Jurkat, Clone E6-1 (cell line): ENCODE measurements at places on chromosomes 2 and 18.

DNA sequence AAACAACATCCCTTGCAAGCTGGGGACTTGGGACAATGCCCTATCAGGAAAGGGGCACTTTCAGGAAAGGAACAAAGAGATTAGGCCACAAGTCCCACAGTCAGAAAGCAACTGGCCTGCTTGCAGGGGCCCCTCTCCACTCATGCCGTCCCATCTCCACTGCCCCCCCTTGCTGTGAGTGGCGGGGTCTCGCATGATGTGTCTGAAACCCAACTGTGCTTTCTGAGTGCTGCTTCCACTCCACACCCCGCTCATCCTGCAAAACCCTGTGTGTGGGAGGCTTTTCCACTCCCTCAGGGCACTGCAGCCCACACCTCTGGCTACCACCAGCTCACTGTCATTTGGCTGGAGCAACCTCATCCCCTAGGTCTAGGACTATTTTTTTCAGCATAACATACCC lies 7.9 kb downstream of the HS6ST1 start:
- no peak for DNase-seq

DNA sequence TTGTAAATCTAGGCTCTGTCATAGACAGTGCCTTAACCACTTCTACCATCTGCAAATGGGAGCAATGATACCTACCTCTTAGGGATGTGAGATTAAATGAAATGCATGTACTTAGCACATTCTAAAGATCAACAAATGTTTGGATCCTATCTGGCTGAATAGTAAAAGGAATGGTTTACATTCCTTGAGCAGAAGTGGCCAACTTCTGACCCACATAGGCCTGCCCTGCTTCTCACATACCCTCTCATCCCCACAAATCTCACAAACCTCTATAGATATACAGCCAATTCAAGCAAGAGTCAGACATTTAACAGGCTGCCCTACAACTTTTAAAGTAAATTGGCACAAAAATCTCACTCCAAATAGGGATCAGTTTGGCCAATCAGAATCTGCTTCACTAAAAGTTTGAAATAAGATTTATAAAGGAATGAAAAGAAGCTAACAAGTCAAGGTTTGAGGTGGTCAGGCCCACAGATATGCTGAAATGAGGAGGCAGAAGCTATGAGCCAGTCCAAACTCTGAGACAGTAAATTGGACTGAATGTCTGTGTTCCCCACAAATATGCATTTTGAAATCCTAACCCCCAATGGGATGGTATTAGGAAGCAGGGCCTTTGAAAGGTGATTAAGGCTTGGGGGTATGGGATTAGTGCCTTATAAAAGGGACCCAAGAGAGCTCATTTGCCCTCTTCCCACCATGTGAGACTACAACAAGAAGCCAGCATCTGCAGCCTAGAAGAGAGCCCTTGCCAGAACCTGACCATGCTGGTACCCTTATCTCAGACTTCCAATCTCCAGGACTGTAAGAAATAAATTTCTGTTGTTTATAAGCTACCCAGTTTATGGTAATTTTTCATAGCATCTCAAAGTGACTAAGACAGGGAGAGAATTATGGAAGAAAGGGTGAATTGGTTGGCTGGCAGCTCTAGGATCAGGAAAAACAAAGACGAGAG lies 227.8 kb upstream of the RBMS1 start:
- DNase-seq, result no peak

GRCh38 chr2:11187083-11187619 lies 31.9 kb downstream of the SLC66A3 start:
- no peak for DNase-seq

DNA sequence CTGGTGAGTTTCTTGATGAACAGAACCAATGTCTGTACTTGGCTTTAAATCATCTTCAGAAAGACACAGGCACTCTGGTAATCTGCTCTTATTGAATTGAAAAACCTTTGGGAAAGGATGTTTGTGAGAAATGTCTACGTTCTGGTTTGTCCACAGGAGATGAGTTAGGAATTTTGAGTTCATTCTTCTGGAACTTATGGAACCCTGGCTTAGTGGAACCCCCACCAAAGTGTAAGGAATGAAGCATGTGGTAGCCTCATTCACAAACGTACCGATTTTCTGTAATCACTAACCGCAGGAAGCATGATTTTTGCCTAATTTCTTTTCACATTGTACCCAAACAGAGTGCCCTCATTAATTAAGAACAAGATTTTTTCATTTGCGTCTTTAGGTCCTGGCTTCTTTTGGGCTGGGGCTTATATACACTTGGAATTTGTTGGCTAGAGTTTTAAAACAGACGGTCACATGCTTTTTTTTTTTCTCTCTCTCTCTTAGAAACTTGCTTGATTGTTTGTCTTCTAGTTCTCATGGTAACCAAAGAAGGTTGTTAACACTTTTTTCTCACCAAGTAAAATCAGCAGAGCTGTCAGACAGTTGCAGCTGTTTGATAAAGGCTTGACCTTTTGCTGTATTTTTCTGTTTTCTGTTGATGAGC lies 314.1 kb upstream of the THUMPD2 start:
- DNase-seq, result no peak

DNA sequence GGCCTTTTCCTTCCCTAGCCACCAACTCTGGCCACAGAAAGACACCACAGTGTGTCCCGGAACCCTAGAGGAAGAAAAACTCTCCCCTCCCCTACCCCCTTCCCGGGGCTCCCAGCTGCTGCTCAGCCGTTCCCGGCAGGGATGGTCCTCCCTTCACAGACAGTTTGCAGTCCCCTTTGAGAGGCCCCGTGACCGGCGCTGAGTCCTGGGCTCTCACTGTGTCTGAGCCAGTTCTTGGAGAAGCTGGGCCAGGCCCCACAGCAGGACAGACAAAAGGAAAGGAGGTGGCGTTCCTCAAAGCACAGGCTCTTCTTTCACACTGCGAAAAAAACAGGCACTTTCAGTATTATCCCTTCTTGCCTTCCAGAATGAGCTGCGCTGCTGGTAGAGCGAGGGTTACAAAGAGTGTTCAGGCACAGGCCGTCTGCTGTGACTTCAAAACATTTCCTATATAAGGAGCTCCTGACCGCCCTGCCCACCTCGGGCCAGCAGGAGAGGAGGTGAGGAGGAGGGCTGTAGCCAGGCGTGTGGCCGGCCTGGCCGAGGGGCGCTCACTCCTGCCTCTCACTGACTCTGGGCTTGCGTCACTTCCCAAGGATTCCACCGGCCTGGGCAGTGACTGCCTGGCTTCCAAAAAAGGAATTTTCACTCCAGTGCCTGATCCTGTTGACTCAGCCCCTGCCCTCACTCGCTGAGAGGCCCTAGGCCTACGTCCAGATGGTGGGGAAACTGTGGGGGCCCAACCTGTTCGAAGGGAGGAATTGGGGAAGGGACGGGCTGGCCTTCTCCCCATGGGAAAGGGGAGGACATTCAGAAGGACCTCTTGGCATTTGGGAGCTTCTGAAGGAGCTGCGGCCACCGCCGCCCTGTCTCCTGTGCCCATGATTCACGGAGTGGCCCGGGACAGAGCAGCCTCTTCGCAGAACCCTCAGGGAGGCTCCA lies 24.9 kb downstream of the CIDEA start:
- DNase-seq, result no peak

DNA sequence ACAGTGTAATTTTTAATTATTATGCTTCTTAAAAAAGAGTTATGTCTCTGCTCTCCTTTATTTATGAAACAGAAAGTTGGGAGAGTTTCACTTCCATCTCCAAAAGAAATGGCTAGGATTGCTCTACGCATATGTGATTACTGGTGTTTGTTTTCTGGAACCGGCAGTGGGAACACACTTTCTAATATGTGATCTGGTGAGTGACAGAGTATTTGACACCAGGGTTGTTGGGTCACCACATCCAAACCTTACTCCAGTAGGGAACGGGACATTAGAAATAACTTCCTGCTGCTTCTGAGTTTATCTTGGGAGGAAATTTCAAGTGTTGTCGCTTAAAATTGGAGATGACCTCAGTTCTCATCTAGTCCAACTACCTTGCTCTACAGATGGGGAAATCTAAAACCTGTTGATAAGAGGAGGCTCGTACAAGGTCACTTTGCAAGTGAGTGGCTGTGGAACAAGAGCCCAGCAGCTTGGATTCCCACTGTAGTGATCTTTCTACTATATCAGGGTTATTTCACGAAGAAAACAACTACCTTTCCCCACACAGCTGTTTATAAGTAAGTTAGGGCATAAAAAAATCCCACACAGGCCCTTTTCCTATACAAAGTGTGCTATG lies 108.5 kb downstream of the TTC32 start:
- no peak for DNase-seq

DNA sequence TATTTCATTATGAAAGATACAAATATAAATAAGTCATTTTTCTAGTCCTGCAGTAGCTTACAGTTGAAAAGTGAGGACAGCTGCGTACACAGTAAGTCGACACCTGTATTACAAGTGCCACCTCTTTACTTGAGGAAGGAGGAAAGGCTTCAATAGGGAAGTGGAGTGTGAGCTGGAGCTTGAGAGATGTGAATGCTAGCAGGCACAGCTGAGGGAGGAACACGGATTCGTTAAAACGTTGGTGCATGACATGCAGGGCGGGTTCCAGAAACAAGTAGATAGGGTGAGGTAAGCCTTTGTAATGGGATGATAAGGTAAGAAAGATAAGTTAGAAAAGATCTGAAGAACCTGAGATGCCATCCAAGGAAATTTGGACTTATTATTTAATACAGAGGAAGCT lies 98.1 kb upstream of the CSRNP3 start:
- DNase-seq, result no peak

DNA sequence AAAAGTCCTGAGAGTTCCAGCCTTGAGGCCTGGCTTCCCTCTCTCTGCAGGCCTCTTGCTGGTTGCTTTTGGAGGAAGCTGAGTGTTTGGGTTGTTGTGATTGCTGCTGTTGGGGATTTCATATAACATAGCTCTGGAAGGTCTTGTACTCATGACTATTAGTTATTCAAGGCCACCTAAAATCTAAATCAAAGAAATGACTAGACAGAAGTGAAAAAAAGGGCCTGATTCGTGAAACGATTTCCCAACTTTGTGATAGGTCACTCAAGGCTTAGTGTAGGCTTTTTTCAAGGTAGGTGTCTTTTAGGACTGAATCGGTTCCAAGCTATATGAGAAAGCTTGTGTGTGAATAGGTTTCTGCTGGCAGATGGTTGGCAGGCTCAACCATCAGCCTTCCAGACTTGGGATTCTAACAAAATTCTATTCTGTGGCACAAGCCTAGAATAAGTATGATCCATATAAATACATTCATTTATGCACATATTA lies 164.4 kb downstream of the FMNL2 start:
- DNase-seq, result no peak

DNA sequence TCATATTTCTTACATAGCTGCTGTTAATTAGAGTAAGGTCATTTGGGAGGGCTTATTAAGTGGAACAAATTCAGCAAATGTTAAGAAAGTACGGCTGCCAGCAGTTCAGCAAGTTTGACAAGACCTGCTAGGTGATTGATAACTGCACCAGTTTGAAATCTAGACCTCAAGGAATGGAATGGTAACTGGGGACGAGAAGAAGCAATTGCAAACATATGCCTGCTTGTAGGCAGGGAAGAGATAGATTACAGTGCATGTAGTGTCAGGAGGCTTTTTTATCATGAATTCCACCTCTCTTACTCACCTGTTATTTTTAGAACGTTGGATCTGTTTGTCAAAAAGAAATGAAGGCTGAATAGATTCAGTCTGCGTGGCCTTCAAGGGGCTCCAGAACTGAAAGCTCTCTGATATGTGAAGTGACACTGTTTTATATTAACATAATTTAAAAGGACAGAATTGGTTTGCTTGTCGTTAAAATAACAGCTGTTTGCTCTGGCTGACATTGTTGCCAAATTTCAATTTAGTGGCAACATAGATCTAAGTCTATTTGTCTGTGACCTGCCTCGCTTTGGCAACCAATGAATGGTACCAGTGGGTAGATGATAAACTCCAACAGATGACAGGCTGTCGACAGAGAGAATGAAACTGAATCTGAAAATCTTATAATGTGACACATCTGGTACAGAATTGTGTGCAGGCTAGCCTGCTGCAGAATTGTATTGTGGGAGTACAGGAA lies 199.3 kb downstream of the ZNF407 start:
- no peak for DNase-seq

GRCh38 chr2:43221124-43221762 lies 5.2 kb downstream of the ZFP36L2 start:
- no peak for DNase-seq

DNA sequence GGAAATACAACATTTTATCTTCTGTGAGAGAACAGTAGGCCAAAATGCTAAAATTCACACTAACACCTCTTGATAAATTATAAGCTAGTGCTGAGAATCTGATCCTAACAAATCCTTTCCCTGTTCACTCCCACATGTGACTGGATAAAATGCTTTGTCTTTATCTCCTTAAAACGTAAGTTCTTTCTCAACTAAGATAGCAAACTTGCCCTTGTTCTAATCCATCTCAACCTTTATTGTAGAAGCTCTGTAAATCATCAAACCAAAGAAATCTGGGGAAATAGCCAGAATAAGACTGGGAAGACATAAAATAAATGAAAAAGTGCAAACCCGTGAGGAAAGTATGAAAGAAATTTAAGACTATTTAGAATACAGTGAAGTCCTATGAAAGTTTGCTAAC lies 1058.4 kb upstream of the ACVR2A start:
- no peak for DNase-seq

DNA sequence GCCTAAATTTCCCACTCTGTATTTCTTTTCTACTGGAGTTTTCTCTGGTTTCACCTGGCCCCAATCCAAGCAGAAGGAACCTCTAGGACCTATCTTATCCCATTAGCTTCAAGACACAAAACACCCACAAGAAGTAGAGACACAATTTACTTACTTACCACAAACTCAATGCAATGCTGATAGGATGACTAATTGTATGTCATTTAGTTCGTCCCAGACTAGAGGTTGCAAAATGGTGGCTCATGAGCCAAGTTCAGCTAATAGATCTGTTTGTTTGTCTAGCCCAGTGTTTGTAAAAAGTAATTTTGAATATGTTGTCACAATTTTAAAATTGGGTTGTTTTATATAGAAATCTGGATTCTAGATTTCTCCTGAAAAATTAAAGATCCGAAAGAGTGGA lies 34.7 kb upstream of the ZSWIM2 start:
- DNase-seq, result no peak

GRCh38 chr2:30098266-30099005 lies 48.4 kb upstream of the YPEL5 start:
- DNase-seq, result no peak

DNA sequence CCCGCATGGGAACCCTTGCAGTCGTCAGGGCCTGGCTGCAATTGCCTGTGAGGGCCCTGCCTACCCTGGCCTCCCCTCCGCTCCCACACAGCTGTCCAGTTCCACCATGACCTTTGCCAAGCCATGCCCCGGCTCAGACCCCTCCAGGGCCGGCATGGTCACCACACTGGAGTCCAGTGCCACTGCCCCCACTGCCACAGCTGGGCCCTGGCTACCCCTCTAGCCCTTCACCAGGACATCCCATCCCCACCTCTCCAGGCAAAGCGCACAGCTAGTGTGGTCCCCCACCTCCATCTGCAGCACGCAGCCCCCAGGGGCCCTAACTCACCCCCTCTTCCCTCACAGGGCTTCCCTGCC lies 70.3 kb upstream of the SMAD7 start:
- DNase-seq, result no peak

GRCh38 chr2:99139003-99139402 lies 2.5 kb upstream of the C2orf15 start:
- no peak for DNase-seq

- DNase-seq, result no peak
These were observed 63.2 kb upstream of the NPAS2 start for GRCh38 chr2:100756704-100757103.

- DNase-seq, result no peak
These were observed 14.9 kb upstream of the SOS1 start for GRCh38 chr2:39135690-39136259.
